ENCODE measurements at places on chromosomes 13 and 19.

- DNase-seq, result no peak
Observed at GRCh38 chr19:11286312-11286974, 9.5 kb upstream of the TSPAN16 start.

- DNase-seq, result no peak
Observed at GRCh38 chr13:44040070-44040817, 160.5 kb downstream of the LACC1 start.

DNA sequence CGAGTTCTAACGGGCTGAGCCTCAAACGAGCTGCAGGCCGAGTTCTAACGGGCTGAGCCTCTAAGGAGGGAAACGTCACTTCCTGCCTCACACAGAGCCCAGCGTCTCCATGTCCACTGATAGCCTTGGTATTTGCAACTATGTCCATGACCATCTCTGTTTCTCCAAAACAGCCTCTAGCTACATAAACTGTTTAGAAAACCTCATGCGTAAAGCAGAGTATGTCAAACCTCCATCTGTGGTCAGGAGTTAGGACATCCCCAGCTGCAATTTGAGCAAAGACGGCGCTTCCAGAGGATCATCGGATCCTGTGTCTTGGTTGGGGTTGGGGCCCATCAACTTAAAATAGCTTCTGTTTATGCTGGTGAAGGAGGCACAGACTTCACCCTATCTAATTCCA, 20.8 kb downstream of the RASA3 start:
- no peak for DNase-seq

DNA sequence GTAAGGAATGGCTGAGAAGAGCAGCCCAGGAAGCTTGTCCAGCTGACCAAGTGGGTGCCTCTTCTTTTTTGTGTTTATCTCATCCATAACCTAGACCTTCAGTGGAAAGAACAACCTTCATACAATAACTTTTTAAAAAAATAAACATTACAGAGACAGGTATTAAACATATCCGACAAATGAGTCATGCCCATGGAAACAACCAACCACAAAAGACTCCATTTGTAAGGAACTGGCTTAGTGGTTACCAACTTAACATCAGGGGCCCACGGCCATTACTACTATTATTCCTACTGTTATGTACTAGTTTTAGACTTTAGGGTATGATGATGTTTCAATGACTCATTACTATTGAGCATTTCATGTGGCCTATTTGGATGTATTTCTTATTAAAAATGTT, 191.7 kb upstream of the SERP2 start:
- no peak for DNase-seq

- no peak for DNase-seq
Observed at GRCh38 chr19:48051335-48052033, 7.6 kb upstream of the CABP5 start.

DNA sequence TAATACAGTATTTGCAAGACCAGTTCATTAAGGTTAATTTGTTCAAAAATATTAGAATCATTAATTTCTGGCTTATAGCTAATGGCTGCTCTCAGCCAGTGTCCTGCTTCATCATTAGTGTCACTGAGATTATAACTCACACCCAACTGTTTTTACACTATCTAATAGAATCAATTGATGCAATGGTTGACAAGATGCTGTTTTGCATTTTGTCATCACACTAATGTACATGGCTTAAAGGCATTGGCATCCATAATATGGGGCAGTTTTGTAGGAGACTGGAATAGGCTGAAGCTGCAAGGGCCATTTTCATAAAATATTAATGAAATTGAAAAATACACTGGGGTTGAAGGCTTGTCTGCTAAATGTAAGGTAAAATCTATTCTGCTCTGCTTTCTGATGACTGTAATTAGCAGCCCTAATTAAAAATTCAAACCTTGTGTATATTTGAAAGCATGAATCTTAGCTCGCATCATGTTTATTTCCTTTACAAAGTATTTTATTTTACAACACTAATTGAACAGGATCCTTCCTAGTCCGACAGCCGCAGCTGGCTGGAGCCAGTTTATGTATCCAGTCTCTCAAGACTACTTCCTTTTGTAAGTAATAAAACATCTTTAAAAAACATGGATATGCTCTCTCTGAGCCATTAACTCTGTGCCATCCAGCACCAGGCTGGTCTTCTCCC, 296.7 kb downstream of the POU4F1 start:
- no peak for DNase-seq

DNA sequence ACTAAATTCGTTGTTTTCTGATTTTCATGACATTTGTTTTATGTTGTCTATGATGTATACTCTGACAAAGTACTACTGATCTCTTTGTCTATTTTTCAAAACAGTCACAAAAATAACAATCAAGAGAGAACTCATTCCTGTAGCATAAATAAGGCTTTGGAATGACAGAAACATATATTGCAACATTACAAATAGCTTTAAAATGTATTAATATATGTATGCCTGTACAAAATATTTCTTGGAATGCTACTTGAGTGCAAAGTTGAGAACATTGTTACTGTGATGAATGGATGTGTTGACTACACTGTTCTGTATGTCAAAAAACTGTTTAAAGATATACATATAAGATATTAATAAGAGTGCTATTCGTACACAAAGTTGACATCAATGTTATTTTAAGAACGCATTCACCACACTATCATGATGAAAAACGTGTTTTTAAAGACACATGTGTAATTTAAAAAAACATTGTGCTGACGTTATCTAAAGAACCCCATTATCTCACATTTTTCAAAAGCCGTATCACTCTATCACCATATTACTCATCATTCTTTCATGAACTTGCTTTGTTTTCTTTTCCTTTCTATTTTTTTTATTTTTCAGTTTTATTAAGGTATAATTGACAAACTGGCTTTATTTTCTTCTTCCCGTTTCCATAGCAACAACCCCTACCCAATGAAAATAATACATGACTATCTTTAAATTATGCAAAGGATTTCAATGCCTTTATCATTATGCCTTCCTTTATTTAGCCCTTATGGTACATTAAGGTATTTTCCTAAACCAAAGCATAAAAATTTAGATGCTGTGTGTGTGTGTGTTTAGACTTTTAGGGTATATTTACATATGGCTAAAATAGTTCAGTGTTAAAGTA, 918.8 kb downstream of the SLITRK1 start:
- DNase-seq, result no peak

DNA sequence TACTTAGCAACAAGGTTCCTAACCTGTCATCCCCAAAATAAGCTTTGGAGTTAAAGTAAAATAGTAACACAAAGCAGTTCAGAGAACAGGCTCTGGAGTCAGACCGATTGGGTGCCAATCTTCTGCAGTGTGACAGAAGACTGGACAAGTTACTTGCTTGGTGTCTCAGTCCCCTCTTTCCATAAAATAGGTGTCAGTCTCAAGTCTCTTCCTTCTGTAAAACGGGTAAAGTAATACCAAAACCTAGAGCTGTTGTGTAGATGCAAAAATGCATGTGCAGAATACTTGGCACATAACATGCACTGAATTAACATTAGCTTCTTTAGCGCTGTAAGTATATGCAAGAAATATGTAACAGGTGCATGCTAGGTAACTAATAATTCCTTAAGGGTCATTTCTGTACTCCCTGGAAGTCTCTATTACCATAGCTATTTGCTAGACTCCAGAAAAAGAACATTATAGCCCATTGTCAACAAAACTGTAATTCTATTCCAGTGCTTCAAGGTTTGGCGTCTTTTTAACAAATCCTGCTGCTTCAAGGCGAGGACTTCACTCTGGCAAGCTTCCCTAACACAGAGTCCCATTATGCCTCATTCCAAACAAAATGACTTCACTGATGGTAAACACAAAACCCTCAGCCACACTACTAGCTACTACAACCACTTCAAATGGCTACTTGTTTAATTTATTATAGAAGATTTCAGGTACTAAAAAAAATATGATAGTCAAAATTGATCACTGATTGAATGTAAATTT, 32.8 kb downstream of the ELF1 start:
- no peak for DNase-seq

GRCh38 chr13:30319130-30319529, 11.8 kb upstream of the KATNAL1 start:
- no peak for DNase-seq

GRCh38 chr19:34254698-34255432, 511 bp downstream of the GARRE1 start:
- no peak for DNase-seq

GRCh38 chr13:19264711-19265110, 83.1 kb upstream of the TUBA3C start:
- DNase-seq, result no peak

- DNase-seq, result no peak
Observed at GRCh38 chr19:4062419-4063368, 4.0 kb downstream of the ZBTB7A start.

Measured in CD4-positive, alpha-beta T cell treated with Interleukin-4 for 1 hour (primary cell).